ENCODE measurements at places on chromosomes 11 and 22. TPM values are rescaled to one million over a fixed set of nuclear protein-coding genes. Genes with fewer than 3 reads are reported as not detected.
A peak's percentile ranks its signal among the peaks of the same experiment; 100 is the strongest.

DNA sequence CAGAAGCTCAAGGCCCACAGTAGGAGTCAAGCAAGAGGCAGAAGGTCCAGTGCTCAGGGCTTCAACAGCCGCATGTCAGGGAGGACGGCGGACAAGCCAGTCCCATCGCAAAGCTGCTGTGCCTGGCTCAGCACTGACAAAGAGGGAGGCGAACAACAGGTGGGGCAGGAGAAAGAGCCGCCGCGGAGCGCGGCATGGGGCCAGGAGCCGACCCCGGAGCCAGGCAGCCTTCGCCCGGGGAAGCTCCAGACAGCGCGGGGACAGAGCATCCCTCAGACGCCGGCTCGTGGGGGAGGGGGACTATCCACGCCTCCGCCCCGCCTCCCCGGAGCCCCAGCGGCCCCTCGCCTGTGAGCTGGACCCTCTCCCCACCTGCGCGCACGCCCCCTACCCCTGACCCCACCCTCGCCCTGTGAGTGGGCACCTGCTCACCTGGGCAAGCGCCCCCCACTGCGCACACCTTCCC lies 369 bp downstream of the DHCR7 start:
- DNase-seq, result no peak

DNA sequence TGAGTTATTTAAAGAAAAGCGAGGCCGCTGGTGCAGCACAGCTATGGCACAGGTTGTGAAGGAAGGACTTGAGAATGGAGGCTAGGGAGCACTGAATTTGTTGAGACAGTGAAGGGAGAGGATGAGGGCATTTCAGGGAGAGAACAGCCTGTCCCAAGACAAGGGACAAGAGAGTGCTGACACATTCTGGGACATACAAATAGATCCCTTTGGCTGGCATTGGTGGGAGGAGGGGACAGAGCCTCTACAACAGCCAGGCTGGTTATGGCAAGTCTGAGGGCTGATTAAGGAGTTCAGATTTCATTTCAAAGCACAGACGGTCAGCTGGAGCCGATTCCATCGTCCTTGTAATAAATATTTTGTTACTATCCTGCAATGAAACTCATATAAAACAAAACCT lies 1.7 kb upstream of the SLC29A2 start:
- no peak for DNase-seq

DNA sequence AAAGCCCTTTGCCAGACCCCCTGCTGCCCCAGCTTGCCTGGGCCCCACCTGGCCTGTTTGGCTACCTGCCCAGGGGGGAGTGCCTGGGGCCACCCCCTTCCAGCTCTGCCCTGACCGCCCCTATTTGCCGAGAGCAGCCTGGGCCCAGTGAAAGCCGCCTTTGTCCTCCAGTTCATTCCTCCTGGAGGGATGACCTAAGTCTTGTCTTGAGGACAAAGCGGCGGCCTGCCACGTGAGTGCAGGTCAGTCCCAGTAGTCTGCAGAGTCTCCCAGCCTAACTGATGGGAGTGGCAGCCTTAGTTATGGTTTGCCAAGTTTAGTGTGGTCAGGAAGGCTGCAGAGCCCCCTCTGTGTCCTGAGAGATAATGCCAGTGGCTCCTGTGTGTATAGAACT lies 115.9 kb upstream of the CRYBB3 start:
- no peak for DNase-seq

DNA sequence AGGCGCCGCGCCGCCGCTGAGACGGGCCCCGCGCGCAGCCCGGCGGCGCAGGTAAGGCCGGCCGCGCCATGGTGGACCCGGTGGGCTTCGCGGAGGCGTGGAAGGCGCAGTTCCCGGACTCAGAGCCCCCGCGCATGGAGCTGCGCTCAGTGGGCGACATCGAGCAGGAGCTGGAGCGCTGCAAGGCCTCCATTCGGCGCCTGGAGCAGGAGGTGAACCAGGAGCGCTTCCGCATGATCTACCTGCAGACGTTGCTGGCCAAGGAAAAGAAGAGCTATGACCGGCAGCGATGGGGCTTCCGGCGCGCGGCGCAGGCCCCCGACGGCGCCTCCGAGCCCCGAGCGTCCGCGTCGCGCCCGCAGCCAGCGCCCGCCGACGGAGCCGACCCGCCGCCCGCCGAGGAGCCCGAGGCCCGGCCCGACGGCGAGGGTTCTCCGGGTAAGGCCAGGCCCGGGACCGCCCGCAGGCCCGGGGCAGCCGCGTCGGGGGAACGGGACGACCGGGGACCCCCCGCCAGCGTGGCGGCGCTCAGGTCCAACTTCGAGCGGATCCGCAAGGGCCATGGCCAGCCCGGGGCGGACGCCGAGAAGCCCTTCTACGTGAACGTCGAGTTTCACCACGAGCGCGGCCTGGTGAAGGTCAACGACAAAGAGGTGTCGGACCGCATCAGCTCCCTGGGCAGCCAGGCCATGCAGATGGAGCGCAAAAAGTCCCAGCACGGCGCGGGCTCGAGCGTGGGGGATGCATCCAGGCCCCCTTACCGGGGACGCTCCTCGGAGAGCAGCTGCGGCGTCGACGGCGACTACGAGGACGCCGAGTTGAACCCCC lies 798 bp downstream of the BCR start:
- no peak for DNase-seq

DNA sequence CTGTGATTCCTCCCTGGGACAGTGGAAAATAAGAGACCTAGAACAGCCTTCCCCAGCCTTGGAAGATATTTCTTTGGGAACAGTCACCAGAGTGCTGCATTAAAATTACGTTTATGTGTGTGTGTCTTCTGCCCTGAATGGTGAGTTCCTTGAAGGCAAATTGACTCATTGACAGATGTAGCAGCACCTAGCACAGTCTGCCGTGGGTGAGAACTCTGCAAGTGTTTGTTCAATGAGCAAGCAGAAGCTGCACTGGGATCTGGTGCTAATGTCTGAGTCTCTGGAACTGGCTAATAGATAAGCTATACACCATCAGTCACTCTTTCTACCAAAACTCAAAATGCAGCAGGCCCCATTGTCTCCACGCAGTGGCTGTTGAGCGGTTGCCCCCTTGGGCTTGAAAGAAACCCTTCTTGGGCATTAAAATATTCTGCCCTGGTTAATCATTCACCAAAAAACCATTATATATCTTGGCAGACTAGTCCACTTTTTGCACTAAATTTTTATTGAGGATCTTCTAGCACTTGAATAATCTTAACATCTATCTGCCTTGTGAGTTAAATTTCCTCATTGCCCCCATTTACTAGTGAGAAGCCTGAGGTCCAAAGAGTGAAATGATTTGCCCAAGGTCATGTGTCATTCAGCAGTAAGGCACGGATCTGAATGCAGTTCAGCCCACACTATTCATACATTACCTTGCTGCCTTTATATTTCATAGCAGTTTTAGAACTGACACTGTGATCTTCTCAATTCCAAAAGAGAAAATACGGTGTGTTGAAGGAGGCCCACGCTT lies 87.8 kb upstream of the GALNT18 start:
- DNase-seq, result no peak

- no peak for DNase-seq
These were observed 25.3 kb upstream of the KRTAP5-6 start for GRCh38 chr11:1671658-1672057.

DNA sequence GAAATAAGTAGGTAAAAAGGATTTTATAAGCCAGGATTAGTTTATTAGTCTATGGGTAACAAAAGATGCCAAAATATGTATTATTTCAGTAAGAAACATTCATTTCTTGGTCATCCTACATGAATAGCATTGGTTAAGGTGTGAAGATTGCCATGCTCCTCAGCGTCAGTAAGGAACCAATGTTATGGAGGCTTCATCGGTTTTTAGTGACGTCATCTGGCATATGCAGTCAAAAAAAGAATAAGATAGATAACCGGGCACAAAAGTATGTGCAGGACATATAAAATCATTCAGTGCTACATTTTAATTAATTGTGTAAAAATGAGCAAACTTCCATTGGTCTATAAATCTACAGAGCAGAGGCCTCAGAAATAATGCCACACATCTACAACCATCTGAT lies 29.4 kb downstream of the TRIM5 start:
- no peak for DNase-seq

GRCh38 chr11:61870541-61871031 lies 20.8 kb downstream of the FADS3 start:
- no peak for DNase-seq

GRCh38 chr11:927871-928270 lies 2.2 kb downstream of the AP2A2 start:
- no peak for DNase-seq

GRCh38 chr11:109677231-109677630 lies 255.2 kb downstream of the C11orf87 start:
- DNase-seq, result no peak

DNA sequence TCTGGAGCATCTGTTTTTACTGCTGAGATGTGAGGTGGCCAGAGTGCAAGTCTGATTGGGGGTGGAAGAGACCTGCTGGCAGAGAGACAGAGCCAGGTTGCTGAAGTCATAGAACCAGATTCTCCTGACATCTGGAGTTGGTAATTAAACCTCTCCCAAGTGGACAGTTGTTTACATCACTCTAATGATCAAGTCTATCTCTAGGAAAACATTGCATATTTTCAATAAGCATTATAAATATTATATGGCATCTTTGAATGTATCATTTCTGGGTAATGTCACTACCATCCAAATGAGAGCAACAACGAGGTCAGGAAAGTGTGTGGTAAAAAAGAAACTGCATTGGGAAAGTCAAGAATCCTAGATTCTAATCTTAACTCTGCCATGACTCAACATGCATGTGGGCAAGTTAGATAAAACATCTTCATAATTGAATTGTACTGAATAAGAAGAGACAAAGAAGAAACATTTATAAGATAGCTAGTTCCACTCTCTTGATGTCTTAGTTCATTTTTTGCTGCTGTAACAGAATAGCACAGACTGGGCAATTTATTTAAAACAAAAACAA lies 351.2 kb upstream of the API5 start:
- DNase-seq, result no peak

GRCh38 chr11:22583963-22584492 lies 41.6 kb downstream of the FANCF start:
- DNase-seq, result no peak

- no peak for DNase-seq
These were observed 17.7 kb downstream of the MYRF start for GRCh38 chr11:61769946-61770683.

DNA sequence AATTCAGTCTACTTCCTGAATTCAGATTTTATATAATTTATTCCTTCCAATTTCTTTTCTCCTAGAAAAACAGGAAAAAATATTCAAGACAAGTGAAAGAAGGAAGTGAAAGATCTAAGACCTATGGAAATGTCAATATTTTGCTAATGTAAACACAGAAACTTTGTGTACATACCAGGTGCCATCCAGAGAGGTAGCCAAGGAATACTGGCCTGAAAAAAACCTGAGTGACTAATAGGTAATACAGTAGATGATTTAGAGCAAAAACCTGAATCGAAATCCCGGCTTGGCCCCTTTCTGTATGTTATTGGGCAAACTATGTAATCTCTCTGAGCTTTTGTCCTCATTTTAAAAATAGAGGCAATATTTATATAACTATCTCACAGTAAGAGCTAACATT lies 59.2 kb upstream of the FSHB start:
- DNase-seq, result no peak

DNA sequence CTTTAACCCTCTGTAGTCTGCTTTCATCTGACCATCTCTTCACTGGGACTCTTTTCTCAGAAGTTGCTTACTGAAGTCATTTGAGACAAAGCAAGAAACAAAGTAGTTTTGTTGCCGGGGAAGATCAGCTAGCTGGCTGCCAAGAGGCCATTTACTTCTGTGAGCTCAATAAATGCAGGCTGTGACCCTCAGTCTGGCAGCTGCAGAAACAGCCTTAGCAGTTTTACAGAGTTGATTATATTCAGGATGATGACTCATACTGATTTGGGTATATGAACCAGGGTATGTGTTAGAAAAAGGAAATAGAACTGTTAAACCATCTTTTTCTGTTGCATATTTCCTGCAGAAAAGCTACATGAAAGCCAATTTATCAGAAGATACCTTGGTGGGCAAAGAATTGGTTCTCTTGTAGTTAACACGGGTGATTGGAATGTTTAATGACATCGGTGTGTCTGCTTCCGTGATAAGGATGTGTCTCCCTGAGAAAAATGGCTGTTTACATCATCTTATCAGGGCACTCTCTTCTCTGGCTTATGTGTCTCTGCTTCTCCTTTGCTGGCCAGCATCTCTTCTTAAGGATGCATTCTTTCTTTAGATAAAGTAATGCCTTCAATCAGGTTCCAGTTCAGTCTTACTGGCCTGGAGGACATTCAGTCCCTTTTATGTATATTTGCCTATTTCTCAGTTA lies 18.5 kb downstream of the FIBIN start:
- peak; percentile 24 for DNase-seq

DNA sequence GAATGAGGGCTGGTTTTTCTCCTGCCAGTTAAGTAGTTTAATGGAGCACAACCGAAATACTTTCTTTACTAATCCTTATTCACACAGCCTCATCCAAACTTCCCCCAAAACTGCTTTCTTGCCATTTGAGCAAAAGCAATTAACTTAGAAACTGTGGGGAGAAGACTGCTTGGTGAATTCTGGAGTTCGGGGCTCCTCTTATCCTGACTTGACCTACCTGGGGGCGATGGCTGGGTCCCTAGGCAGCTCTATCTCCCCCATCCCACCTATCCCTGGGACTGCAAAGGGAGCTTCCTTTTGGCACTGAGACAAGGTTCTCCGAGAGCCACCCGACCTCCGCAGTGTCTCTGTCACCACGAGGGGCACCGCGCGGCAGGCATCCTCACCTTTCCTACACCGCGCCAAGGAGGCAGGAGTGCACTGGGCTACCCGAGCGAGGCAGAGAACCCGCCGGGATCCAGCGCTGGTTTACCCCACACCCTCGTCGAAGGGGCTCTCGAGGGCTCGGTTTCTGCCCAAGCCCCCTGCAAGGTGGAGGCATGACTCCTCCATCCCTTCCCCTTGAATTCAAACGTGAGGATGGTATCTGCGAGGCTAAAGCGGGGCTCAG lies 759 bp downstream of the DESI1 start:
- peak; percentile 33 for DNase-seq

- no peak for DNase-seq
These were observed 88.8 kb upstream of the BARX2 start for GRCh38 chr11:129286813-129287212.

- DNase-seq, result no peak
These were observed 5.0 kb upstream of the DGKZ start for GRCh38 chr11:46342239-46342638.

- no peak for DNase-seq
These were observed 145.7 kb downstream of the TRPC6 start for GRCh38 chr11:101438126-101438525.

- no peak for DNase-seq
These were observed 51.9 kb downstream of the CD44 start for GRCh38 chr11:35190804-35191348.

GRCh38 chr11:93663021-93663420 lies 1.5 kb downstream of the CEP295 start:
- no peak for DNase-seq

DNA sequence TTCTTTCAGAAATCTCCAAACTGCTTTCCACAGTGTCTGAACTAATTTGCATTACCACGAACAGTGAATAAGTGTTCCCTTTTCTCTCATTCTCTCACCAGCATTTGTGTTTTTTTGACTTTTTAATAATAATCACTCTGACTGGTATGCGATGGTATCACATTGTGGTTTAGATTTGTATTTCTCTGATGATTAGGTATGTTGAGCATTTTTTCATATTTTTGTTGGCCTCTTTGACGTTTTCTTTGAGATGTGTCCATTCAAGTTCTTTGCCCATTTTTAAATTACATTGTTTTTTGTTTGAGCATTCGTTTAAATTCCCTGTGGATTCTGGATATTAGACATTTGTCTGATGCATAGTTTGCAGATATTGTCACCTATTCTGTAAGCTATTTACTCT lies 1639.6 kb upstream of the TENM4 start:
- no peak for DNase-seq

SLC22A12 gene
- total RNA-seq, result not detected

TYR gene
- not detected for total RNA-seq

APOBEC3F gene
- total RNA-seq, result 1.2 TPM

XKR3 gene
- not detected for total RNA-seq

MPPED2 gene
- 0.51 TPM for total RNA-seq

DEPDC7 gene
- total RNA-seq, result not detected
